Articular chondrocyte of knee joint (primary cell): ENCODE measurements at places on chromosomes 2 and 18. TPM values are rescaled to one million over a fixed set of nuclear protein-coding genes. Genes with fewer than 3 reads are reported as not detected.

TTC39C gene
- total RNA-seq = 29.0 and 31.5 TPM in 2 replicates

RGPD4 gene
- under 0.01 TPM in 1 of 2 replicates, not detected in the other for total RNA-seq

ANTXR1 gene
- 393 and 403 TPM in 2 replicates for total RNA-seq

TMEM163 gene
- not detected in 2 replicates for total RNA-seq

KLHL41 gene
- 0.54 and 0.91 TPM in 2 replicates for total RNA-seq

LIMS3 gene
- 0.78 and 2.1 TPM in 2 replicates for total RNA-seq

CAPN10 gene
- 9.5 and 11.0 TPM in 2 replicates for total RNA-seq
